ENCODE measurements at places on chromosomes 6 and 20.

GRCh38 chr6:28393912-28394662 lies 5.5 kb downstream of the ZSCAN12 start:
- no peak for DNase-seq

DNA sequence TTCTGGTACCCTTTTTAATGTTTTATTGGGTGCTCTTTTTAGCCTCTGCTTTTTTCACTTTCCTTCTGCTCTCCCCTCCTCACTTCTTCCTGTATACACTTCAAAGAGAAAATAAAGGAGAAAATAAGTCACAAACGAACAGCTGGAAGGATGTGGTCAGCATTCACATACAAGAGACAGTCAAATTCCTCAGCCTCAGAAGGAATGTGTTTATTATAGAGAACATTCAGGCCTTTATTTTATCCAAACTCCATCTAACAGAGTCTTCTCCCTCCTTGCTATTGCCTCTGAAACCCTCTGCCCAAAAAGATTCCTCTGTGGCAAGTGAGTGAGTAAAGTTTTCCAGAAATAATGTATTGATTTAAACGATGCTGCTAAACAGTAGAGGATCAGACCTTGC lies 490.4 kb downstream of the FRK start:
- DNase-seq = no peak

DNA sequence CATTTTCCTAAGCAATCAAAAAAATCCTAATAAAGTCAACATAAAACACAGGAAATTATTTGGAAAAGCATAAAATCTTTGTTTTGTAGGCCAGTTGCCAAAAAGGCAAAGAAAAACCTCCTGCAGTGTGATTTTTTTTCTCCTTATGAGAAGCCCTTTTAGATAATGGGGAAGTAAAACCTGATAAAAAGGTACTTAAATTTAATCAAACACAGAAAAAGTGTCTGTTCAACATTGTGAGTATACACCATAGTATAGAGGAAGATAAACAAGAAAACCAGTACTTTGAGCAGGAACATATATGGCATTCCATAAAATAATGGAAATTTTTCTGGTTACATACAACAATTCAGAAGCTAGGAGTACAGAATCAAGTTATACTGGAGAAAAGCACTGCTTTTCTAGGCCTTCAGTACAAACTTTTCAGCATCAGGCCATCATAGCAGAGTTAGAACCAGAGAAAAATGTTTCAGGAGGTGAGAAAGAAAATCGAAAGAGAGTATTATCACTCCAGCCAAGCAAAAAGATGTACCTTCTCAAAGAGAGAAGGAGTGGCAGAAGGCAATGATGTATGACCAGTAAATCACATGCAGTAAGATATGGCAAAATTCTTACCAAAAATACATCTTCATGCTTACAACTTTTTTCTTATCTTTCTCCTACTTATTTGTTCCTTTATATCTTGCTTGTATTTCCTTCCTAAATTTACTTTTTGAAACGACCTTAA lies 494.9 kb downstream of the KIF16B start:
- DNase-seq = no peak

GRCh38 chr6:21664314-21665109 lies 71.0 kb downstream of the SOX4 start:
- DNase-seq = no peak

DNA sequence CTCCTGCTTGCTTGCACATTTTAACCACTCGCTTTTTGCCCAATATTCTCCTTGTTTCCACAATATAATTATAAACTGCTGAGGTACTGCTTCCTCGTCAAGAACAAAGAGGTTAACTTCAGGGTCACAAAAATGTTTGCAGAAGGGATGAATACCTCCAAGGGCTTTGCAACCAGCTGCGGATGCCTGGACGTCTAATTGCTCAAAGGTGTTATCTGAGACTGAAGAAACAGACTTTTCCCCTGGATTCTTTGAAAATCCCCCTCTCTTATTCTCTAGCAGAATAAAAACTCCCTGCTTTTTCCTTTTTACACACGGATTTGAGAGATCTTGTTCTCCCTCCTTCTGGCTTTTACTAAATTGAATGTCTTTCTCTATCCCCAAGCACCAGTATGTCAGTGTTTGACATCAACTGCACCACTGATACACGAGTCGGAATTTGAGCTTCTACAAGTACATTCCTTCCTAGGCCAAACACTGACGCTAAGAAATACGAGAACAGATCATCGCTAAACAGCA lies 336 bp upstream of the SMPDL3A start:
- no peak for DNase-seq

- no peak for DNase-seq
These were observed 21.0 kb downstream of the PTK7 start for GRCh38 chr6:43097098-43097489.

DNA sequence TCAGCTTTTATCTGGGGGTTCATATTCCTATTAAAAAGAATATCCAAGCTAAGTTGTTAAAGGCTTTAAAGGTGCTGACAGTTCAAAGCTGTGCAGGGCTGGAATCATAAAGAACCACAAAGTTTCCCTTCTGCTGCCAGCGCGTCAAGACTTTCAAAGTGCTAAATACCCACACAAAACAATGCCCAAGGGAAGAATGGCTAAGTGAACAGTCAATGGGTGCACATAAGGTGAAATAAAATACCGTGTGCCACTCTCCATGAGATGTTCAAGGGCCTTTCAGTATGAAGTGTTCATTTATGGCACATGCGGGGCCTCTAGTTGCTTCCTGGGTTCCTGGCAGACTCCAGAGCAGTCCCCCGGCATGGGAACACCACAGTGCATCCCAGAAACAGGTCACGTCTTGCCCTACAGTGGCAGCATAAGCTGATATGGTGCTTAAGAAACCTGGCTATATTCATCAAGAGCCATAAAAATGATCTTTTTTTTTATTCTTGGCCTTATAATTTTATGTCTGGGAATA lies 14.1 kb downstream of the TXNDC5 start:
- DNase-seq = no peak

DNA sequence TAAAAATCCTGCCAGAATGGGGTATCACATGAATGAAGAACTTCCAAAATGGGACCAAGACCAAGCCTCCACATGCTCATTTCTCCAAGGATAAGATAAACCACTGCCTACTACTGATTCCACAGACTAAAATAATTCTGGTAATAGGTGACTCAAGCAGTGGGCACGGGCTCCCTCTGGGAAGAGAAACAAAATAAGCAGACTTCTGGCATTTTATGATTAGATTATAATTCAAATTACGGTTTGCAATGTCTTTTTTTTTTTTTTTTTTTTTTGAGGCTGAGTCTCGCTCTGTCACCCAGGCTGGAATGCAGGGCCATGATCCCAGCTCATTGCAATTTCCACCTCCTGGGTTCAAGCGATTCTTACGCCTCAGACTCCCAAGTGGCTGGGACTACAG lies 16.0 kb downstream of the UQCC1 start:
- DNase-seq = no peak

DNA sequence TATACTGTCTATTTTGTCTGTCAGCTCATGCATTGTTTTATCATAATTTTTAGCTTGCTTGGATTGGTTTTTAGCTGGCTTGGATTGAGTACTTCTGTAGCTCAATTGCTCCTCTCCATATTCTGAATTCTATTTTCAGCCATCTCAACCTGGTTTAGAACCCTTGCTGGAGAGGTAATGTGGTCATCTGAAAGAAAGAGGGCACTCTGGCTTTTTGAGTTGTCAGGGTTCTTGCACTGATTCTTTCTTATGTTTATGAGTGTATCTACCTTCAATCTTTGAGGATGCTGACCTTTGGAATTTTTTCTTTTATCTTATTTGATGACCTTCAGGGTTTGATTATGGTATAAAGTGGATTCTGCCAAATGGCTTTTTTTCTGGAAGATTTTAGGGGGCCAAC lies 632.7 kb upstream of the ID4 start:
- no peak for DNase-seq

- DNase-seq = no peak
These were observed 3.8 kb upstream of the AFG1L start for GRCh38 chr6:108291091-108291490.
